ENCODE measurements at places on chromosomes 4 and X. TPM values are rescaled to one million over a fixed set of nuclear protein-coding genes. Genes with fewer than 3 reads are reported as not detected.

ZAR1 gene
- total RNA-seq: not detected

DNA sequence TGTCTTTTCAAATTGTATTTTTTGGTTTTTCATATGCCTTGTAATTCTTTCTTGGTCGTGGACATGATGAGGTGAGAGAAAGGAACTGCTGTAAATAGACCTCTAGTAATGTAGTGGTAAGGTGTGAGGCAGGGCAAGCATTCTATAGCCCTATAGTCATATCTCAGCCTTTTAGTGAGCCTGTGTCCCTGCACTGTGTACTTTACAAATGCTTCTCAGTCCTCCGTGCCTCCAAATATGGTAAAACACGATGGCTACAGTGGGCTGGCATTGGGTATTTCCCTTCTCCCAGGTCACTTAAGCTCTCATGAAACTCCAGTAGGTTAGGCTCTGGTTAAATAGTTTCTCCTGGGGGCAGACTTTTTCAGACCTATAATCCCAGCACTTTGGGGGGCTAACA lies 57.9 kb upstream of the PLS3 start:
- DNase-seq: no peak

- DNase-seq: peak; percentile 22
These were observed 17.4 kb downstream of the ADH6 start for GRCh38 chr4:99201690-99202089.

GNL3L gene
- total RNA-seq: 43.2 TPM

DNA sequence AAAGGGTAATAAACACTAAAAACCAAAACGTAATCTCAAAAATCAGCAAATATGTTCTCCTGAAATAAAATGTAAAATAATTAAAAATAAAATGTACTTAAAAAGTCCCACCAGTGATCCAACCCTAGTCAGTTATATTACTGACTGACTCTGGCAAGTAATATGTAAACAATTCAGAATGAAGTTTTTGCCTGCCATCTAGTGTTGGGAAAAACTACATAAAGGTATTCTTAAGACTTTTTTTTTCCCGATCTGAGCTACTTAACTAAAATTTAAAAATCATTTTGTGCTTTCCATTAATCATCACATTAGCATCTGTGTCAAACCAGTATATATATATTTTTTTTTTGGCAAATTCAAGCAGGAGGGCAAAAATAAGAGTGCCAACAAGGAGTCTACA lies 24.0 kb downstream of the RCHY1 start:
- DNase-seq: peak; percentile 17

FAM9C gene
- total RNA-seq: not detected

DNA sequence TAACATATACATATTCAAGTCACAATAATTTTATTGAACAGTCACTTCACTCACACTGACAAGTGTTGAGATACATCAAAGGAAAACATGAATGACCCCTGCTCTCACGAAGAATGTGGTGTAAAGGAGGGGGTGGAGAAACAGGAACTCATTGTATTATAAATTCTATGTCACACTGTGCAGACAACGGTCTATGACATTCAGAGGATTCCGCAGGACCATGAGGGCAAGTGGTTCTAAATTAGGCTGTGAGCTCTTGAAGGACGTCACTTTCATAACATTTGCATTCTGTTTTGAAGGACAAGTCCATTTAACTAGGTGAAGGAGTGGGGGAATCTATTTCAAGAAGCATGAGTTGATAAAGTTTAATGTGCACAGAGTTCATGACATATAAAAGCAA lies 415.2 kb upstream of the HS3ST1 start:
- DNase-seq: peak; percentile 10

- DNase-seq: no peak
These were observed 38.5 kb upstream of the STPG2 start for GRCh38 chr4:98181809-98182208.

- no peak for DNase-seq
These were observed 21.8 kb upstream of the PPA2 start for GRCh38 chr4:105495667-105496066.

DNA sequence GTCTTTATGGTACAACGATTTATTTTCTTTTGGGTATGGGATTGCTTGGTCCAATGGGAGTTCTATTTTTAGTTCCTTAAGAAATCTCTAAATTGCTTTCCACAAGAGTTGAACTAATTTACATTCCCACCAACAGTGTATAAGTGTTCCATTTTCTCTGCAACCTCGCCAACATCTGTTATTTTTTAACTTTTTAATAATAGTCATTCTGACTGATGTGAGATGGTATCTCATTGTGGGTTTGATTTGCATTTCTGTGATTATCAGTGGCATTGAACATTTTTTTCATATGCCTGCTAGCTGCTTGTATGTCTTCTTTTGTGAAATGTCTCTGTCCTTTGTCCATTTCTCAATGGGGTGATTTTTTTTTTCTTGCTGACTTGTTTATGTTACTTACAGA lies 42.8 kb downstream of the UCHL1 start:
- no peak for DNase-seq

DNA sequence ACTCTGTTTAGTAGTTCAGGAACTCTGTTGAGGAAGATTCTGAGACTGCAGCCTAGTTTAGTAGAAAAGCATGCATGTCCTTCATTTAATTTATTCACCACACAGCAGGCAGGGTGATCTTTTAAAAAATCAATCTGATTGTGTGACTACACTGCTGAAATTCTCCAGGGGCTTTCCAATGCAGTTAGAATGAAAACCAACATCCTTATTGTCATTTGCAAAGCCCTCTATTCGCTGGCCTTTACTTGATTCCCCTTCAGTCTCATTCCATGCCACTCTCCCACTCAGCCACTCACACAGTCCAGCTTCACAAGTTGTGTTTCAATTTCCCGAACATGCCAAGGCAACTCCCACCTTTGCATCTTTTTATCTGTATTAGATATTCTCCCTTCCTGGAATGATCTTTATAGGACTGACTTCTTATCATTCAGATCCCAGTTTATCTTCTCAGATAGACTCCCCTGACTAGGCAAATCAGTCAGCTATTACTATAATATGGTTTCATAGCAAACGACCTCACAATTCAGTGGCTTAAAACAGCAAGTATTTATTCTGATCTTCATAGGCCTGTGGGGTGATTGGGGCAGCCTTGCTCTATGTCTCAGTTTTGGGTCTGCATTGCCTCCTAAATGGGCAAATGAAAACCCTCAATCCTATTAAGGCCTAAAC lies 21.3 kb upstream of the FTHL17 start:
- DNase-seq: no peak

GPRASP1 gene
- total RNA-seq: 0.23 TPM

PNMA5 gene
- total RNA-seq: 0.10 TPM

- DNase-seq: peak; percentile 71
These were observed 668.0 kb upstream of the LCORL start for GRCh38 chr4:18689308-18690115.

DNA sequence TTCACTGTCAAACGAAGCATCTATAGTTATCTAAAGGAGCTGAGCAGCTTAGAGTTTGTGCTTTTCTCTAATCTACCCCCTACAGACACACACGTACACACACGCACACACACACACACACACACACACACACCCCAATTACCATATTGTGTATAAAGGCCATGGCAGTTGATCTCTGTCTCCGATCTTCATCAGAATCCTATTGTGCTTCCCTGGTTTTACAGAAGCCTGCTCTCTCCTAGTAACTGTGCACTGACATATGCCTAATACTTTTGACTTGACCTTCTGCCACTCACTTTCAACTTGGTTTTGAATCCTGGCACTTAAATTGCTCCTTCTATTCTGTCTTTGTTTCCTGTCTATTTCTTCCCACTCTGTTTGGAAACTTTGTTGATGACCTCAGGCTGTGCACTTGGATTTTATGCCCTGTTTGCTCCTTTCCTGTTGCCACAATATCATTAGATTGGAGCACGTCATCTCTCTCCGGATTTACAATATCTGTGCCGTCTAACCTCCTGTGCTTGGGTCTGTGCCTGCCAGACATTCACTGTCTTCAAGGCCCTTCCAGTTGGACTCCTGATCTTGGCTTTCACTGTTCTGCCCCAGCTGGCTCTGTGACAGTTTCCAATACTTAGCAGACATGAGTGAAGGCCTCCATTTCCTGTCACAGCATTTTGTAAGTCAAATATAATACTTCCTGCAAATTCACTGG lies 928.1 kb downstream of the FAT4 start:
- DNase-seq: no peak

- peak; percentile 53 for DNase-seq
These were observed 12.2 kb upstream of the TMEM128 start for GRCh38 chr4:4260185-4260751.

DNA sequence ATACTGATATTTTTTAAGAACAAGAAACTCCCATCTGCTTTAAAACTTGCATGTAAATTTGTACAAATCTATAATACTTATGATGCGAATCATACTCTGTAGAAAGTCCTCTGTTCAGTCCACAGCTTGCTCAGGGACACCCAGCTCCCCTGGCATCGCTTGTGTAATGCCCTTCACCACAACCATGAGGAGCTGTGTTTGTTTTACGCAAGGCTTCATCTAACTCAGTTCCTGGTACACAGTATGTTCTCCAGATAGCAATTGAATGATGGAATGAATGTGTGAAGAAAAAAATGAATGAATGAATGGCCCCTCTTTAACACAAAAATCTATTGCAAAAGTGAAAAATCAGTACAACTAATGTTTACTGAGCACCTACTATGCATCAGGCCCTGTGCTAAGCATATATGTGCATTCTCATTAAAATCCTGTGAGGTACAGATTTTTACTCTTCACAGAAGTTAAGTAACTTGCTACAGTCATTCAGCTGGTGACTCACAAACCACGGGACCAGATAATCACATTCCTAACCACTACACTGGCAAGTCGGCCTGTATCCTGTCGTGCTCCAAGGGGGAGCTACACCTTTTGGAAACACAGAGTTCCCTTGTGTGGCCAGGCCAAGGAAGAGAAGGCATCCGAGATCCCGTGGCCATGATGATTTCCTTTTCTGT lies 58.7 kb upstream of the KDR start:
- no peak for DNase-seq

GRCh38 chr4:173522160-173522950 lies 7.7 kb downstream of the HAND2 start:
- DNase-seq: no peak

DNA sequence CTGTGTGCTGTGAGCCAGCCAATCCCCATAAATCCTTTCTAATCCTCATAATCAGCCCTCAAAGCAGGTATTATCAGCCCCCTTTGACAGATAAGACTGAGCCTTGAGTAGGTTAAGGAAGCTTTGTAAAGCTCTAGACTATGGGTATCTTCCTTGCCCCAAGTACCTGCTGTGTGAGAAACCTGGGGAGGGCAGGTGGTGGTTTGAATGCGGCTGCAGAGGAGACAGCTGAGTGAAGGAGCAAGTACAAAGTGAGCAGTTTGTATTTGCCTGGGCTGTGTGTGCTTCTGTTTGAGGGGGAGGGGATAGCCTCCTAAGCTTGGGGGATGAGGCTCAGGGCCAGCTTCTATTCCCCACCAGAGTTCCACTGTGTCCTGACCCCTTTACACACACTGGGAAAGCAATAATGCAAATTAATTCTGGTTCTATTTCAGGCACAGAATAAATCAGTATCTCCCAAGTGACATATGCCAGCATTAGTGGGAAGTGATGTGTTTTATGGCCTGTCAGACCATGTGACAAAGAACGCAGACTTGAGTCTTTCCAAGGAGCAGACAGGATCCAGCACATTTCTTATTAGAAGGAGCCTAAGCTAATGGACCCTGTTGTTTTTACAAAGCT lies 63.5 kb downstream of the EVC start:
- no peak for DNase-seq

COX18 gene
- total RNA-seq: 33.7 TPM

GRCh38 chrX:51215266-51215665 lies 117.4 kb upstream of the NUDT10 start:
- peak; percentile 2 for DNase-seq

EDNRA gene
- total RNA-seq: not detected

DNA sequence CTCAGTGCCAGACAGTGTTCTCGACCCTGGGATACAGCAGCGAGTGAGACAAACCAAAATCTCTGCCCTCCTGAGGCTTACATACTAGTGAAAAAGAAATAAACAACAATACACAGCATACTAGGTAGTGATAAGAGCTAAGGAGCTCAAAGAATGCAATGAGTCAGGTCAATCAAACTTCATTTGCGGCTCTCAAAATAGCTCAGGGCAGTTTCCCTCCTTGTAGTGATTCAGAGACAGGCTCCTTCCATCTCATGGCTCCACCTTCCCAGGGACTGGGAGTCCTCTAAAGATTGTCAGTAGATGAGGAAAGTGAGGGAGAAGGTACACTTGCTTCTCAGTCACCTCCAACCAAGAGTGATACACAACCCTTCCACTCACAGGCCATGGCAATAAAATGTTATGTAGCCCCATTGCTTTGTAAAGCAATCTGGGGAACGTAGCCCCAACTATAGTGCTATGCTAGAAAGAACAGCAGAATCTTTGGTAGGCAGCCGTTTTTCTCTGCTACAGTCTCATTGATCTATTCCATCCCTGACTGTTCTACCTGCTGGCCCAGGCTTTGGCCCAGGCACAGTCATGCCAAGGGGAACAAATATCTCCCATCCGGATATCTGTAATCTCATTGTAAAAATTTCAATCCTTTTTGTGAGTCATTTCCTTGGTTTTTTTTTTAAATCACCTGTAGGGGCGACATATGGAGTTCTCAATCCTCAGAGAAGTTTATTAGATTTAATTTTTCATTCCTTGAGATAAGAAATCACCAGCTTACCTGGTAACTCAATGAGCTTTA lies 183.1 kb upstream of the S100G start:
- no peak for DNase-seq

DNA sequence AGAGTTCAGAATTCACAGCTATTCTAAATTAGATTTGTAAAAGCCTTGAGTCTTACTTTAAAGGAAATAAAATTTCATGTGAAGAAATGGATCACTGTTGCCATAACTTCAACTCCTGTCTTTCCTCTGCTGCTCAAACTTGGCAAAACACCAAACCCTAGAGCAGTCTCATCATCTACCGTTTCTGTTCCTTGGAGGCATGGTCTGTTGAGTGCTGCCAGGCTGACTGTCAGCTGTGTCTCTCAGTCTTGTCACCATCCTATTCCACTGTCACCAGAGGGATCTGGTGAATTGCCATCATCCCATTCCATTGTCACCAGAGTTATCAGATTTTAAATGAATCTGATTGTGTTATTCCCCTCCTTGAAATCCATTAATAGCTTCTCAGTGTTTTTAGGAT lies 55.6 kb downstream of the STIM2 start:
- DNase-seq: no peak

GRCh38 chr4:17427991-17428390 lies 83.9 kb downstream of the QDPR start:
- no peak for DNase-seq

- no peak for DNase-seq
These were observed 148.7 kb downstream of the REPS2 start for GRCh38 chrX:17095161-17095560.

UGT2B11 gene
- total RNA-seq: not detected

- DNase-seq: peak; percentile 65
These were observed 172.0 kb downstream of the PTTG2 start for GRCh38 chr4:38132107-38132673.

CT83 gene
- total RNA-seq: not detected

DNA sequence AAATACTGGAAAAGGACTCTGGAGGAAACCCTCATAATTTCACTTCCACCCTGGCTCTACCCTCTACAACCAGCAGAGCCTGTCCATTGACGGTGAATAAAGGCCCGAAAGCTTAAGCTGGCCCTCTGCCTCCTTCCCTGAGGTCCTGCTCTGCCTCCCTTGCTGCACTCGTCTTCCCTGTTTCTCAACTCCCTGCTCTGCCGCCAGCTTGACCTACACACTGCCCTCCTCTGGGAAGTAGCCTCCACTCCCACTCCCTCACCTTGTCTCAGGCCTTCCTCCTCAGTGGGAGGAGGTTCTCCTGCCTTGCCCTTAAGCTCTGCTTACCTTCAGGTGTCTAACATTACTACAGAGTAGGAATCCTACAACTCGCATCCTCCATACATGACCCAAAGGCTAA lies 608.6 kb upstream of the NR3C2 start:
- DNase-seq: peak; percentile 11
